ENCODE measurements at places on chromosomes 3 and 15.

DNA sequence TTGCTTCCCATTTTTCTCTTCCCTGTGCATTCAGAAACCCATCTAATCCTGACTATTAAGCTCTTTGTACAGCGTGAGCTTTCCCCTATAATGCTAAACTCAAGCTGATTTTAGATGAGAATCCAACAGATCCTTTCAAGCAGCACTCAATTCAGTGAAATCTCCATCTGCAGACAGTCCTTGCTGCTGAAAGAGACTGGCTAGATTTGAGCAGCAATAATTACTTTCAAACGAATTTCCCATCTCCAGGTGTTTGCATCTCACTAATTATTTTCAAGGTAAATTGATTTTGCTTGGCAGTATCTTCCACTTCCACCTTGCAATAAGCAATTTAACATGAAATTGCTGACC, 49.5 kb upstream of the SLC7A14 start:
- no peak for DNase-seq

- DNase-seq = peak; percentile 14
Observed at GRCh38 chr15:66155065-66155464, 98.5 kb downstream of the MEGF11 start.

DNA sequence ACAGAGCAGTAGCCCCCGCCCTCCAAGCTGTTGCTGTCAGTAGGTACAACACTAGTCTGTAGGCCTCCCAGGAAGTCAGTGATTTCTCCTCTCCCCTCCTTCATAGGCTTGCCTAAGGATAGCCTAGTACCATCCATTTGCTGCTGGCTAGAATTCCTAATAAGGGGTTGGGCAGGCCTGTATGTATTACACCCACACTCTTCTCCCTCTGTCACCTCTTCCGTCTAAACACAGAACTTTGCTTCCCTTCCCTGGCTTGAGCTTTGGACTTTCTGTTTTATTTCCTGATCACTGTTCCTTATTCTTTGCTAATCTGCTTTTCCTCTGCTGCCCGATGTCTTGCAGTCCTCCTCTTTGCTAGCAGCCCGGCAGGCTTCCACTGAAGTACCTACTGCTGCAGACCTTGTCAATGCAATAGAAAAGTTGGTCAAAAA, 93.4 kb upstream of the UMPS start:
- no peak for DNase-seq

DNA sequence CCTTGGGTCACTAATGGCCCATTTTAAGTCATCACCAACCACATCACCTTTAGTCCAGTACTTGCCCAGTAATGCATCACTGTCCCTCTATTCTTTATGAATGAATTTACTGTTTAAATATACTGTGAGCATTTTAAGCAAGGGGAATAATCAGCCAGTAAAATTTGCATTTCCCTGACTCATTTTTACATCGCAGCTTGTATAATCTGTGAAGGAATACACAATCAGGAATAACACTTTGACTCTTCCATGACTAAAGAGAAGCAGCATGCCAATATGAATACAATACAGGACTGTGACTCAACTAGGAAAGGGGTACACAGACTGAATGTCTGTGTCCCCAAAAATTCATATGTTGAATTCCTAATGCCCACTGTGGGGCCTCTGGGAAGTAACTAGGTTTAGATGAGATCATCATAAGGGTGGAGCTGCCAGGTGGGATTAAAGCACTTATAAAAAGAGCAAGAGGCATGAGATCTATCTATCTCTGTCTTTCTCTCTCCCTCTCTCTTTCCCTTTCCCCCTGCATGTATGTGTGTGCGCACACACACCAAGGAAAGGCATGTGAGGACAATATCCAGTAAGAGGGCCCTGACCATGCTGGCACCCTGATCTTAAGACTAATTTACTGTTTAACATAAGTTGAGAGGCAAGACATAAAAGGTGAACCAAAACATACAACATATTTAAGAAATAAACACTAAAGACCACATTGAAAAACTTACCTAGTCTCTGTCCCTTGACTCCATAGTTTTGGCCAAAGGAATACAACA, 12.1 kb downstream of the B4GALT4 start:
- no peak for DNase-seq

GRCh38 chr15:60563539-60564404, 84.8 kb upstream of the ICE2 start:
- no peak for DNase-seq

DNA sequence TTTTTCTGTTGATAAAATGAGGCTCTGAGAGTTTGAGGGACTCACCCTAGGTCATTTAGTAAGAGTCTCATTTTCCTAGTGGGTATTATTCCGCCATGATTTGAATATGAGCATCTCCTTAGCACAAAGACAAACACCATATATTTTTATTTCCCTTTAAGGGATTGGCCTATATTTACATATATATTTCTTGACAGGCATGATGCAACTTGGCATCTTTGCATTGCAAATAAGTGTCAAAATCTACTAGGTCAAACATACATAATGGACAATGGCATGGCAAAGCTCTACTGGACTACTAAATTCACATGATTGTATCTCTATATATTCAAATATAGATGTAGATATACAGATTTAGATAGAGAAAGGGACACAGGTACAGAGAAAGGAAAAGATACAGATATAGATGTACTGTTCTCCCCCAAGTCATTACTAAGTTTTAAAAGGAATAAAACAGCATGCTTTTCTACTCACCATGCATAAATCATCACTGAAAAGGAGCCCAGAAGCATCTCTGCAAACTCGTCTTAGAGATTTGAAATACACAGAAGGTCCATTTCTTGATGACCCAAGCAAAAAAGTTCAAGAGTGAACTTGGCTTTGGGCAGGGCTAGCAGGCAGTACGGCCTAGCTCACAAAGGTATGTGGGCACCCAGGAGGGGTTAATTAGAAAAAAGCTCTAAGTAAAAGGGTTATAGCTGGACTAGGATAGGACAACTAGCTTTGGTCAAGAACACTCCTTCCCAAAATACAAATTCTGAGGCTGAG, 495.8 kb downstream of the NTRK3 start:
- no peak for DNase-seq

DNA sequence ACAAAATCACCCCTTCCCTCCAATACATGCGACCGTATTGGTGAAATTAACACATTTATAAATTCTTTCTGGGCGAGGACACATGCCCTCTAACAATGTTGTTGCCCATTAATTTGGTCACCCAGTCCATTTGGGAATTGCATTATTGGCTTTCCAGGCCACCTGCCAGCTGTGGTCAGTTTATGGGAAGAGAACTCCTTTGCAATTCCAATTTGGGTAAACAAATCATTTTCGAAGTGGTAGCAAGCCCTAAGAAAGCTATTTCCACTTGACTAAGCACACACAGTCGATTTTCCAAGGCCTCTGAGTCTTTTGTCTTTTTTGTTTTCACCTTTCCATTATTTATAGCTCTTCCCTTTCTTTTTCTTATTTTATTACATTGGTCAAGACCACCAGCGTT, 362.3 kb upstream of the RGMA start:
- no peak for DNase-seq
